ENCODE measurements at places on chromosomes 5 and 9.

DNA sequence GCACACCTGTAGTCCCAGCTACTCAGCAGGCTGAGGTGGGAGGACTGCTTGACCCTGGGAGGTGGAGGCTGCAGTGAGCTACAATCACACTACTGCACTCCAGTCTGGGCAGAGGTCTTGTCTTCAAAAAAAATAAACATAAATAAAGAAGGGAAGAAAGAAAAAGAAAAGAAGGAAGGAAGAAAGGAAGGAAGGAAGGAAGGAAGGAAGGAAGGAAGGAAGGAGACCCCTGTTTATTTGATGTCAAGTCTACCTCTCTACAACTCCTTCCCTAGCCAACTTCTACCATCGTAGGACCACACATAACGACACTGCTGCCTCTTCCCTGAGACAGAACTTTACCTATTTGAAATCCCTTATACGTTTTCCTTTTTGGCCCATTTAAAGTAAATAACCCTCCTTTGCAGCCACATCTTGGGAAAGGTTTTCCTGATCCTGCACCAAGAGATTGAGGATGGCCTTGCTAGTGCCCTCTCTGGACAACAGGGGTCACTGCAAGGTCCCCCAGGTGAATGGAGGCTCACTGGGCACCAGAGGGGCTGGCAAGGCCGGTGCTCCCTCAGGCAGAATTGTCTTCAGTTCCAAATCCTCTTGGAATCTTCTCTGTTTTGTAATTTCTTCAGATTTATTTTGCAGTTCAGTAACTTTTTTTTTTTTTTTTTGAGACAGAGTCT, 10.5 kb downstream of the RPS14 start:
- DNase-seq: no peak

GRCh38 chr9:18437315-18438201, 36.4 kb upstream of the ADAMTSL1 start:
- no peak for DNase-seq

DNA sequence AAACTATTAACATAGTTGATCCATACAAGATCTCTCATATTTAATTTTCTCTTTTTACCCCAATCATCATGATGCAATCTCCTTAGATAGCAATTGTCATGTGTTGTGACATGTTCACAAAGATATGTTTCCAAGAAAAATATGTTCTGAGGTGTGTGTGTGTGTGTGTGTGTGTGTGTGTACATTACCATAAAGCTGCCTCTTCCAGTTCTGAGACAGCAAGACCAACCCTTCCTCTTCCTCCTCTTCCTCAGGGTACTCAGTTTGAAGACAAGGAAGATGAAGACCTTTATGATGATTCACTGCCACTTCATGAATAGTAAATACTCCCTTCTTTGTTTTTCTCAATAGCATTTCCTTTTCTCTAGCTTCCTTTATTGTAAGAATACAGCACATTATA, 303.3 kb upstream of the PRDM9 start:
- DNase-seq: no peak

GRCh38 chr9:76162751-76163500, 231.3 kb downstream of the RFK start:
- no peak for DNase-seq

GRCh38 chr9:76859860-76860259, 46.1 kb downstream of the PRUNE2 start:
- no peak for DNase-seq

DNA sequence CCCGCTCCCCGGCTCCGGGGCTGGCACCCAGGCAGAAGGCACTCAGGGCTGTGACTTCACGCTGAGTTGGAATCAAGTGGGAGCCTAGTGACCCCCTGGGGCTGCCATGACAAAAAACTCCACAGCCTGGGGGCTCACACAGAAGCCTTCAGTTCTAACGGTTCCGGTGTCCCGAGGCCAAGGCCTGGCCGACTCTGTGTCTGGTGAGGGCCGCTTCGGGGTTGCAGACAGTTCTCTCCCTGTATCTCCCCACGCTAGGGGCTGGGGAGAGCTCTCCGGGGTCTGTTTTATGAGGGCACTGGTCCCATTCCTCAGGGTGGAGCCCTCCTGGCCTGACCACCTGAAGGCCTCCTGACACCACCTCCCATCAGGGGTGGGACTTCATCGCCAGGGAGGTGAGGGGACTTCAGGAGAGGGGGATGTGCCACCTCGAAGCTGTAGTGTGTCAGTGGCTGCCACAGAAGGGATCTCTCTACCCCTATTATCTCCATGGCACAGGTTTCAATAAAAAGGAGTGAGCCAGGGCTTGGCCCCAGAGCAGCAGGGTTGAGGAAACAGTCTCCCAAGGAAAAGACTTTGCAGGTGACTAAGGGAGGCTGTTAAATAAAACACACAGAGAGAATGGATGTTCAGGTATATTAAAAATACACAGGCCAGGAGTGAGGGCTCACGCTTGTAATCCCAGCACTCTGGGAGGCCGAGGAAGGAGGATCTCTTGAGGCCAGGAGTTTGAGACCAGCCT, 1.5 kb upstream of the SLC6A3 start:
- DNase-seq: no peak

GRCh38 chr5:133744051-133744959, 132.0 kb upstream of the FSTL4 start:
- no peak for DNase-seq

GRCh38 chr5:10725636-10726035, 35.4 kb downstream of the DAP start:
- no peak for DNase-seq

GRCh38 chr5:10525124-10525495, 38.8 kb upstream of the ANKRD33B start:
- DNase-seq: no peak

DNA sequence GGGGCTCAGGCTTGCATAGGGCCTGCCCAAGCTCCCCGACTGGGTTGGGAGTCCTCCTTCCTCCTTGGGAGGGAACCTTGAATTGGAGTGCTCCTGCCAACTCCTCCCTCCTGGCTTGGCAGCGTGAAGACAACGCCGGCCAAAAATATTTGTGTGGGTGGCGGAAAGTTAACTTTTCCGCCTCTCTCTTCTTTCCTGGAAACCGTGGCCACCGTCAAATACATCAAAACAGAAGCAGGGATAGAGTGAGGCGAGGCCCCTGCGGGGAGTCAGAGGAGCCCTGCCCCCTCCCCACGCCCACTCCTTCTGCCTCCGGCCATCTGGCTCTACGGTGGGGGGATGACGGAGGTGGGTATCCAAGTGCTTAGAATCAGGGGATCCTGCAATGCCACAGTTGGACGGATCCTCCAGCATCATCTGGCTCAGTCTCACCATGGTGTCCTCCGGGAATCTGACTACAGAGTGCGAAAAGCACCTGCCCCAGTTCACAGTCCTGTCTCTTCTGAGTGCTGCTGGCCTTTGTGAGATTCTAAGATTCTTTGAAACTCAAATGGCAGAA, 25.2 kb upstream of the SYNPO start:
- no peak for DNase-seq

DNA sequence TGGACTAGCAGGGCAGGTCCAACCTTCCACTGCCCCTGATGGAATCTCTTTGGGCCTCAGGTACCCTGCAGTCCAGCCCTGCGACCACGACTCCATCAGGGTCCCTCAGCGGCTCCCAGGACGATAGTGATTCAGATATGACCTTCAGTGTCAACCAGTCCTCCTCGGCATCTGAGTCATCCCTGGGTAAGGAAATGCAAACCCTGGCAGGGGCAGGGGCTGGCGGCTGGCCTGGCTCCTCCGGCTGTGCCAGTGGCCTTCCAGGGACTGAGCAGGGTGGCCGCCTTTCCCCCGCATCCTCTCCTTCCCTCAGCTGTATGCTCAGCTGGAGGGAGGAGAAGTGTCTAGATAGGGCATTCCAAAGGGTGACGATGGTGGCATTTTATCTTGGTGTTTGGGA, 45.0 kb downstream of the NEURL1B start:
- no peak for DNase-seq

DNA sequence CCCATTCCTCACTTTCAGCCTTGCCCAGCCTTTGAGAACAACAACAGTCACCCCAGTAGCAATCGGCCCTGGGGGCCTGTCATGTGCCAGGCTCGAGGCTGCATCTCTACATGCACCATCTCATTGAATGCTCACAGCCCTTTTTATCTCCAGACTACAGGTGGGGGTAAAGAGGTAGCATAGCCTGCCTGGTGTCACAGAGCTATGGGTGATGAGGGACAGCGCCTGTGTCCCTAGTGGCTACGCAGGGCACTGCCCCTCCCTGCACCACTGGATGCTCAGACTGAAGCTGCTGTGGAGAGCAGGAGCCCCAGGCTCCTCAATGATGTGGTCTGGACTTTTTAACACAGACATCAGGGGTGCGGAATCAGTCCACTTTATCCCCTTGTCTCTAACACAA, 2.8 kb downstream of the CAMK2A start:
- no peak for DNase-seq

DNA sequence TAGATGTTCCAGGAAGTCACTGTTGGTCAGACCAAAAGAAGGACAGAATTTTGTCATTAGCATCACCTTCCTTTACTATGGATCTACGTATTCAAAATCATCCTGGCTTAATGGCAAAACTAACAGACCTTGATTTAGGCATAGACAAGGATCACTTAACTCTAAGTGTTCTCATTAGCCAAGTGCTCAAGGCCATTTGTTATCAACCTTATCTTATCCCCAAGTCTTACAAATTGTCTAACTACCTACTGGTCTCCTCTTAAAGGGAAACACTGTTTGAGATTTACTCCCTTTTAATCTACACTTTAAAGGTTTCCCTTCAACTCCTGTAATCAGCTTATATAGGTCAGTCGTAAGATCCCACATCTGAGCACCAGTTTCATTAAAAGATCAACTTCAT, 1197.5 kb upstream of the C9orf72 start:
- no peak for DNase-seq

DNA sequence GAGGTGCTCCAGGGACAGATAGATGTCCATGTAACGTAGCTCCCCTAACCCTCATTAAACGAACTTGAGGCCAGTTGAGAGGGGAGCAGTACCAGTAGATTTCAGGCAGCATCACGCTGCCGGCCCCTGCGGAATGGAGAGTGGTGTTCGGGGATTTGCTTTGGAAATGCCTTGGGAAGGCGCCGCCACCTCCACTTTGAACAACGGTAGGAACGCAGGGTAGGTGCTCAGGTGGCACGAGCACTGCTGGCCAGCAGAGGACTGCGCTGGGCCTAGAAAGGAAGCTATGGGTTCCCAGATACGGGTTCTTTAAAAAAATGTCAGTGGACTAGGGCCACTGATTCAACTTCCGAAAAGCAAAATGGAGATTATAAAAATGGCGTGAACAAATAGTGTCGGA, 271.8 kb downstream of the FANCC start:
- DNase-seq: no peak

Measured in KG1 (cell line).